Stimulated activated CD4-positive, alpha-beta T cell treated with anti-CD3 and anti-CD28 coated beads, Interleukin-1b, Interleukin-23, amount 100 ng/mL, for 1 hour (primary cell): ENCODE measurements at places on chromosomes 4 and X.

- DNase-seq, result no peak
These were observed 459.8 kb upstream of the CTSO start for GRCh38 chr4:156413239-156414135.

DNA sequence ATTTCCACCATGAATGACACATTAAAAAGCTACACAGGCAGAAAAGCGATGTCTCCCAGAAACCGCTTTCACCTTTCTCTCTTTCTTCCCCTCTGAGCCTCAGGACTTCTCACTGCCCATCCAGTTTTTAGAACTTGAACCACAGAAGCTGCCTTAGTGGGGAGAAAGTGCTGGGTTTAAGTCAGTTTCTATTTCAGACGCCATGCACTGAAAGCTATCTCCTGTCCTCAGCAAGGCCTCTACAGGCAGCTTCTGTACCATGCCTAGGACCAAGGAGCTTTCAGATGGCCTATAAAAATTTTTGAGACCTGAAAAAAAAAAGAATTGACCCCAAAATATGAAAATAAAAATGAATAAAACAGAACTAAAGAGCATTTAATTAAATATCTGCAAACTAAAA lies 34.5 kb downstream of the RAB33B start:
- DNase-seq, result no peak

GRCh38 chrX:115226929-115227328 lies 7.0 kb downstream of the LRCH2 start:
- DNase-seq, result no peak

DNA sequence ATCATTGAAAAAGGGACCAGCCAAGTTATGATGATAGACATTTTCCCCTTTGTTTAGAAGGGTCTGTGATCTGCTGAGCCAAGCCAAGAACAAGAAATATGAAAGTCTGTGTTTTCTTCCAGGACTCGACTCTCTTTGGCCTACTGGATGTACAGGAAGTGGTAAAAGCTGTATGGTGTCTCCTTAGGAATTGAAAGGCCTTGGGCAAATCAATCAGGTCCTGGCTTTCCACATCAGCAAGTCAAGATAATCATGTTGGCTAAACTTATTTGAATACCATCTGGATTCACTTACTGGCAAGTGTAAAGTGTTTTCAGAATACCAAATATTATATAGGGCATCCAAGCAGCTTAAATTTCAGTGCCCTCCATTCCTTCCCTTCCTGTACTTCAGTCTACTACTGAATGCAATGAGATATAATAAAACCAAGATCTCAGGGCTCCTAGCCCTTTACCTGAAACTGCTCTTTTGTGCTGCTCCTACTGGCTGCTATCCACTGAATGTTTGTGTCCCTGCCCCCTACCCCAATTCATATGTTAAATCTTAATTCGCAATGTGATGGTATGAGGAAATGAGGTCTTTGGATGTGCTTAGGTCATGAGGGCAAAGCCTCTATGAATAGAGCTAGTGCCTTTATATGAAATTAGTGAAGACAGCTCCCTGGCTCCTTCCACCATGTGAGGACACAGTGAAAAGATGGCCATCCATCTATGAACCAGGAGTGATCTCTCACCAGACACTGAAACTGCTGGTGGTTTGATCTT lies 578.0 kb downstream of the SPRY1 start:
- DNase-seq, result no peak

DNA sequence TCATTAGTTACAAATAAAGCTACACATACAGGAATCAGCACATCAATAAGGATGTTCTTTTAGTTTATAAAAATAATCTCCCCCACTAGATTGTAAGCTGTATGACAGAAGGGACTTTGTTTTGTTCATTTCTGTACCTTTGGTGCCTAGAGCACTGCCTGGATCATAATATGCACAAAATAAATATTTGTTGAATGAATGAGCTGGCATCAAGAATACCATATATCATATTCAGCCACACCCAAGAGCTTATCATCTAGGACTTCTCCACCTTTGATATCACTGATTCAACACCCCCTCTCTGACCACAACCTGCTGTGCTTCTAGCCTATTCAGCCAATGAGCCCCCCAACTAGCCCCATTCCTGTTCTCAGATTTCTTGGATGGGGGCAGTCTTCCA lies 10.6 kb downstream of the SYTL4 start:
- no peak for DNase-seq

DNA sequence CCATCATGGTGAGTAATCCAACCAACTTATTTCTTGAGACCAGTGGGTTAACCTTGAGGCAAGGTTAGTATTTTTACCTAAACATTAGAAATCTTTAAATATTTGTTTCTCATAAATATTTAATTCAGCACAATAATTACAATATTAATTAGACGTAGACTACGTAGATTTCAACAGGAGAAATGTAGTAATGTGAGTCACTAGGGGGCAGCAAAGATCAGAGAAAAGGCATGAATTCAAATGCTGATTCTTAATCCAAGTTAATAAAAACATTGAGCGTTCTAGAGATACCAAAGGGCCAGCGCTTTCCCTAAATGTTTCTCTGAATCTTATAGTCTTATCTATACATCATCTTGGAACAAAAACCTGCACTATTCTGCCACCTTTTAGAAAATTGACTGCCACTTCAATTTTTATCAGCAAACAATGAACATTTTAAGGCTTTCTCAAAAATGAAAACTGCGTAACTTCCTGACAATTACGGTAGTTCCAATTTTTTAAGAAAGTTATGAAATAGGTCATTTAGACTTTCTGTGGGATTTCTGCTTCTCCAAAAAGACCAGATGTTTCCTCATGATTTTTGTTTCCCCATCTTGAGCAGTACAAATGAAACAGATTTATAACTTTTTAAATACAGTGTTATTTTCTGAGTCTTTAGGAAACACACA lies 180.7 kb downstream of the GASK1B start:
- DNase-seq, result no peak

DNA sequence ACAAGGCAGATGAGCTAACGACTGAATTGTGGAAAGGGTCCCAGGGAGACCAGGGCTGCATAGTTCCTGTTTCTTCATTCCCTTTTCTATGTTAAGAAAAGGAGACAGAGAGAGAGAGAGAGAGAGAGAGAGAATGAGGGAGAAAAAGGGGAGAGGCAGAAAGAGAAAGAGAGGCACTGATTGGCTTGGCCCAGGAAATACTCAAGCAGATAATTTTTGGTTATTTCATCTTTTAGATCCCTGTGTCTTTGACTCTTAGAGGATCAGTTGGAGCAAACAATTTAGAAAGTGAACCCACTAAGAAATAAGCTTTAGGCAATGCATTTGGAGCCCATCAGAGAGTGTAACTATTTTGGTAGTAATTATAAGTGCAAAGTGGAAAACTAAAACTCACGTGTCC lies 103.4 kb downstream of the CEP44 start:
- DNase-seq, result no peak

DNA sequence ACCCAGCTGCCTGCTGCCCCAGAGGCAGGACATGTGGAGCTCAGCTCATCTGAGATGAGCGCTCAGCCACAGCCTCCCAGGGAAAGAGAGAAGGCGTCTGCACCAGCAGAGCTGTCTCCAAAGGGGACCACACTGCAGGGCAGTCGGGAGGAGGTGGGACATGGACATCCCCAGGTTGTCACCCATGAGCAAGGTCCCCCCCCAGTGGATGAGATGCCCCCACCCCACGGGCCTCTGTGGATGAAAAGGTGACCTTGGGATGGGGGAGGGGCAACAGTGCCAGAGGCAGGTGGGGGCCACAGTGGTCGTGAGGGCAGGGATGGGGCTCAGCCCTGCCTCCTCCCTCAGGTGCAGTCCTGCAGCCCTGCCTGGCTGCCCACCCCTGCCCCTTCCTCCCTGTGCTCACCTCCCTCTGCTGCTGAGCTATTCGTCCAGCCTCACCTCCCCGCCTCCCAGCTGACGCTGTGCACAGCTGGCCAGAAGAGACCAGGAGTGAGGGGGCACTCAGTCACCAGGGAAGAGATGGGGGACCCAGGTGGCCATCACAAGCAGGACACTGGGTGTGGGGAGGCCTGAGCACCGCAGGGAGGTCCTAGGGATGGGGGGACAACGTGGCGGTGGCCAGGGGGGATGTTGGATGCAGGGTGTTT lies 9.3 kb downstream of the NKX1-1 start:
- DNase-seq, result no peak

DNA sequence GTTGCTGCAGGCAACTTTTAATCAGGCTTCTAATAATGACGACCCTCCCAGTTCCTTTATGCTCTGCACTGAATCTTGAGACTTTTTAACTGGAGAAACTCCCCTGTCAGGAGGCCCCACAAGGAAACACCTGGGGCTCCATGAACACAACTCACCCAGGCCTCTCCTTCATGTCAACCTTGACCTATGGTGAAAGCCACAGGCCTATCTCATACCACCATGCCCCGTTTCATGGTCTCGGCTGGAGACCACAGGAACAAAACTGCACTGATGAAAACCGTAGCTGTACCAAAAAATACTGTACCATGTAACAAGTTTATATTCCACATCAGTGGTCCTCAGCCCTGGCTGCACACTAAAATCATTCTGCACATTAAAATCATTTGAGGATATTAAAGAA lies 57.0 kb downstream of the ZNF827 start:
- no peak for DNase-seq

GRCh38 chr4:145839151-145839550 lies 99.5 kb downstream of the ZNF827 start:
- DNase-seq, result no peak

DNA sequence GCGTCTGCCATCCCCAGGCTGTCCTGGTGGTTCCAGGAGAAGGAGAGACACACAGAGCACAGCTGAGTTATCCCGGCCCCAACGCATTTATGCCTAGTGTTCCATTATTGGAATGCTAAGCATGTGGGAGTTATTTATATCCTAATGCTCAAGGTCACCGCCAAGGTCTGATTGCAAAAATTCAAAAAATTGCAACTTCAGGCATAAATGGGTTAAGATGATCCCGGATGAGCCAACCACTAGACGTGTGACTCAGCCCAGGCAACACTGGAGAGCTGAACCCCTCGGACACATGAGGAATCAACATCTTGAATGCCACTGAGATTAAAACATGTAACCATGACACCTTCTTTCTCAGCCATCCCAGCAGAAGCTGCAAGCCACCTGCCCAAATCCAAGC lies 3.8 kb upstream of the ZCCHC4 start:
- no peak for DNase-seq

- DNase-seq, result no peak
These were observed 87.8 kb upstream of the RPS6KA3 start for GRCh38 chrX:20354505-20354904.

GRCh38 chr4:139763672-139764071 lies 98.1 kb downstream of the MGST2 start:
- no peak for DNase-seq
